ENCODE measurements at places on chromosomes 2 and 18. TPM values are rescaled to one million over a fixed set of nuclear protein-coding genes. Genes with fewer than 3 reads are reported as not detected.

Gene TTN
- 47.6 TPM for total RNA-seq

Gene IL36A
- not detected for total RNA-seq

Gene TSHZ1
- 13.1 TPM for total RNA-seq

Gene CEP192
- 53.2 TPM for total RNA-seq

Gene USP37
- 20.0 TPM for total RNA-seq

Gene STARD6
- not detected for total RNA-seq

Gene CHRNG
- not detected for total RNA-seq

Gene TMEM198
- total RNA-seq = not detected

Gene TLX2
- 0.10 TPM for total RNA-seq

Gene KIDINS220
- total RNA-seq = 62.2 TPM

Gene ACADL
- not detected for total RNA-seq

Gene HOXD13
- not detected for total RNA-seq

Gene REG3A
- not detected for total RNA-seq

Gene ICA1L
- total RNA-seq = 3.4 TPM

Gene CABYR
- total RNA-seq = 0.84 TPM

Gene GAL3ST2
- 2.5 TPM for total RNA-seq

Gene FHOD3
- total RNA-seq = not detected

Gene SCYGR4
- total RNA-seq = not detected

Gene SMYD1
- total RNA-seq = under 0.01 TPM

Gene EPG5
- 44.0 TPM for total RNA-seq

Gene MFSD2B
- 1.5 TPM for total RNA-seq

Gene TUBA3E
- not detected for total RNA-seq

Gene CMPK2
- 12.8 TPM for total RNA-seq

Gene COL5A2
- 0.94 TPM for total RNA-seq

Gene PRKAG3
- total RNA-seq = not detected

Gene SLC9A2
- total RNA-seq = not detected

Gene CENPA
- total RNA-seq = 0.63 TPM

Gene PLCD4
- 0.21 TPM for total RNA-seq

Gene SLC5A7
- under 0.01 TPM for total RNA-seq

Gene DCC
- total RNA-seq = under 0.01 TPM

Gene C2orf76
- 4.8 TPM for total RNA-seq

Gene KLHL29
- 1.0 TPM for total RNA-seq

Gene CHST10
- total RNA-seq = 6.0 TPM

Gene XDH
- not detected for total RNA-seq

Gene KYNU
- 35.9 TPM for total RNA-seq

Gene GKN1
- total RNA-seq = 0.31 TPM

Gene PHLPP1
- 9.1 TPM for total RNA-seq

Gene DUSP2
- total RNA-seq = 891 TPM

Gene STRN
- 18.5 TPM for total RNA-seq

Gene TFCP2L1
- total RNA-seq = 0.10 TPM

Gene RGPD3
- 1.5 TPM for total RNA-seq

Gene GALNT13
- total RNA-seq = 0.21 TPM

Gene PSD4
- 47.2 TPM for total RNA-seq

Gene UPP2
- not detected for total RNA-seq

Gene GAREM2
- total RNA-seq = 1.0 TPM

Gene ING5
- 38.5 TPM for total RNA-seq

Gene SLC38A11
- 4.3 TPM for total RNA-seq

Gene PDE11A
- under 0.01 TPM for total RNA-seq

Gene GALNT14
- 0.31 TPM for total RNA-seq

Gene IL1F10
- total RNA-seq = not detected

Gene CRYGC
- not detected for total RNA-seq

Gene LAMA3
- under 0.01 TPM for total RNA-seq

Gene GRHL1
- 3.9 TPM for total RNA-seq

Gene OSBPL6
- total RNA-seq = 0.21 TPM

Gene EFHD1
- 0.42 TPM for total RNA-seq

Gene MYOM1
- total RNA-seq = 0.94 TPM

Gene PLB1
- total RNA-seq = 9.2 TPM

Gene DTNA
- total RNA-seq = 0.31 TPM

Gene KATNAL2
- 0.42 TPM for total RNA-seq
